SK-N-DZ (cell line): ENCODE measurements at places on chromosomes 6 and 20.
A peak's percentile ranks its signal among the peaks of the same experiment; 100 is the strongest.

GRCh38 chr20:19492687-19493336 lies 265.2 kb upstream of the RIN2 start:
- DNase-seq = peak; percentile 83

GRCh38 chr6:150203871-150204545 lies 61.2 kb downstream of the PPP1R14C start:
- no peak for DNase-seq

DNA sequence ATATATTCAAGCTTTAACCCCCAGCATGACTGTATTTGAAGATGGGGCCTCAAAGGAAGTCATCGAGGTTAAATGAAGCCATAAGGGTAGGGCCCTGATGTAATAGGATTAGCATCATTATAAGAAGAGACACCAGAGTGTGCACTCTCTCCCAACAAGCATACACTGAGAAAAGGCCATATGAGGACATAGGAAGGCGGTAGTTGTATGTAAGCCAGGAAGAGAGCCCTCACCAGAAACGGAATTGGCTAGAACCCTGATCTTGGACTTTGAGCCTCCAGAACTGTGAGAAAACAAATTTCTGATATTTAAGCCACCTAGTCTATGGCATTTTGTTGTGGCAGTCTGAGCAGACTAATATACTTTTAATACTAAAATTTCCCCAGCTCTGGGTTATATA lies 150.1 kb upstream of the STXBP5 start:
- no peak for DNase-seq

DNA sequence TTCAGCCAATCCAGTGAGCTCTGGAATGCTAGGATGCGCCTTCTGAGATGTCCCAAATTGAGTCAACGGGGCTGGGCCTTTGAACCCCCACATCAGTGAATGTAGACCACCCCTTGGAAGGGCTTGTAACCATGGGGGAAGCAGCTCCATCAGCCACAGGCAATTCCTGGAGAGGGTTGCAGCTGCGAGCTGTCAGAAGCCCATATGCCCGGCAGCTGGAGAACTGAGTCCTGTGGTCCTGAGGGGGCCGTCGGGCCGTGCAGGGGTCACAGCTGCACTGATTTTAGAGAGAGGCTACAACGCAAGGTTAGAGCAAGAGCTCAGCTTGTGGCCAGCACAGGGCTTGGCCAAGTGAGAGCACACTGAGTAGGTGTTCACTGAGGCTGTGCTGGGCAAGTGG lies 121.3 kb downstream of the TOX2 start:
- DNase-seq = no peak

DNA sequence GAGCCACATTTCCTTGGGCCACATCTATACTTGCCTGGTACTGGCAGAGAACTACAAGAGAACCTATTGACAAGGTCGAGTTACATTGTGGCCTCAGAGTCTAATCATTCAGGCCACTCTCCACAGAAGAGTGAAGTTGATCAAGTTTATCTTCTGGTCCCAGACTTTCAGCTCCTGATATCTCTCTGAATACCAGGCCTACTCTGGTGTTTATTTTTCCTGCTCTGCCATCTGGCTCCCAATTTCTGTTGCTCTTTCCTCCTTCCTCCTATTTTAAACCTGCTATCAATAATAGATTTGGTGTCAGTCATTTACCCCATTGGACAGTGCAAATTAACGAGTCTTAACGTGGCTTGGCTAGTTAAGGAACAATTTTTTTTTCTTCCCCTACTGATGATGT lies 46.6 kb downstream of the SCGN start:
- DNase-seq = no peak

- no peak for DNase-seq
Observed at GRCh38 chr20:39993742-39994141, 695.3 kb downstream of the MAFB start.

- DNase-seq = no peak
Observed at GRCh38 chr20:56826705-56827665, 197.9 kb downstream of the TFAP2C start.

DNA sequence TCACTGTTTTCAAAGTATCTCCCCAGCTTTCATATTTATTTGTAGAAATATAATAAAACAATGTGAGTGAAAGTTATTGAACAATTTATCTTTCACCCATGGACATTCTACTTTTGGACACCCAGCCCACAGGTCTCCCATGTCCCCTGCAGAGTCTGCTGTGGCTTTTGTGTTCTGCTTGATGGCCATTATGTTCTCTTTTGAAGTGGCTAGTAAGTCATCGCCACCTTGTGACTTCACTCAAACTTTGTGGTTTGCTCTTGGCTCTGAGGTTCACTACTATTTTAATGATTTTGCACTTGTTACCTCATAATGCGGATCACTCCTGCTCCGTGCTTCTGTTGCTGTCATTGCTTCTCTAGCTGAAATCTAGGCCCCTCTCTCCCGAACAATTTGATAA lies 10.2 kb upstream of the DEFB113 start:
- DNase-seq = no peak

DNA sequence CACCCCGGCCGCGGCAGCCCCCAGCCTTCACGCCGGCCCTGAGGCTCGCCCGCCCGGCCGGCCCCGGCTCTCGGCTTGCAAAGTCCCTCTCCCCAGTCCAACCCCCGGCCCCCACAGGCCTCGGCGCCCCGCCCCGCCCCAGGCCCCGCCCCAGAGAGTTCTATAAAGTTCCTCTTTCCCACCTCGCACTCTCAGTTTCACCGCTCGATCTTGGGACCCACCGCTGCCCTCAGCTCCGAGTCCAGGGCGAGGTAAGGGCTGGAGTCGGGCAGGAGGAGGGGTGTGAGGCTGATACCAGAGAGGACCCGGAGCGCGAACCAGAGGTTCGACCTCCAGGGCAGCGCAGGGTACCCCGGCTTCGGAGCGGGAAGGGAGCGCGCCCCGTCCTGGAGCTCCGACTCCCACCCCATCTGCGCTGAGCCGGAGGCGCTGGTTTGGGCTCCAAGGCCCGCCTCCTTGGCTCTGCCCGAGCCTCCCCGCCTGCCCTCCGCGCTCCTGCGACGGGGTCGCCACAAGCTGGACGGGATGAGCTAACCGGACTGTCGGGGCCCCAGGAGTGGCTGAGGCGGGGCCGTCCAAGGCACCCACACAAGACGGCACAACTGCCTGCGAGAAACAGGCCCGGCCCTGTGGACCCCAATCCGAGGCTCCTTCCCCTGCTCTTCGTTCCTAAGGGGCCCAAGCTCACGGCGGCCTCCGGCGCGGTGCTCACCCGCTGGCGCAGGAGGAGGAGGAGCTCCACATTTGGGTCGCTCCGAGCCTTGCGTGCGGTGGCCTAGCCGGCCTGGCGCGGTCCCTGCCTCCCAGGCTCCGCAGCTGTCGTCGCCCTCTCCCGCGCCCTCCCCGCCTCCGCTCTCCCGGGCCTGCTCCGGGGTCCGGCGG lies at the start of gene IRF4:
IRF4 (plus strand) TSS at position 194 of the 882 bp plus-strand sequence. CDS start 1,401 bp downstream, outside the sequence.
- no peak for DNase-seq

DNA sequence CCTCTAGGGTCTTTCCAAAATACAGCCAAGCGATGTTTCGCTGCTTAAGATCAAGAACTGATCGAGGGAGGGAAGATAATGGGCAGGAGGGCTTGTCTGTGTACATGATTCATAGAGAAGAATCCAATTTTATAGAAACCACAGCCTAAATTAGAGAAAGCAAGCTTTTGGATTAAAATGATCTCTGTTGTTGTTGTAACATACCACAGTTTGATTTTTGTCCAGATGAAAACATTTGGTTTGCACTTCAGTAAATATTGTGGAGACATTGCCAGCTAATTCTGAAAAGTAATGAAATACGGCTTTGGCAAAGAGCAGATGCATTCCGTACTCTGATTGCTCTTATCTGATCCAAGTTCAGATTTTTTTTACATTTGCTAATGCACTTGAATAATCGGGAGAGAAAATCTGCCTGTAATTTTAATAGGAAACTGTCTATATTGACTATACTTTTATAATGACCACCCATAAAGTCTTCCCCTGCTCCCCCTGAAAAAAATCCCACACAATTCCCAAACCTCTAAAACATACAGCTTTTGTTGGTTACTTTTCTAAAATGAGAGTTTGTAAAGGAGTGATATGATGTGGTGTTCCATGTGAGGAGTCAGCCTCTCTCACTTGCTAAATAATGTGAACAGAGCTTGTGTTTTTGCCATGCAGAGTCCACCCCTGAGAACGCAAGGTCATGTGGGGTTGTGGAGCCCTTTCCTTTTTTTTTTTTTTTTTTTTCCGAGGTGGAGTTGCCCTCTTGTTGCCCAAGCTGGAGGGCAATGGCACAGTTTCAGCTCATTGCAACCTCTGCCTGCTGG lies 199.9 kb downstream of the DTNBP1 start:
- DNase-seq = peak; percentile 77

GRCh38 chr6:159899994-159900745 lies 9.4 kb downstream of the MAS1 start:
- DNase-seq = no peak

DNA sequence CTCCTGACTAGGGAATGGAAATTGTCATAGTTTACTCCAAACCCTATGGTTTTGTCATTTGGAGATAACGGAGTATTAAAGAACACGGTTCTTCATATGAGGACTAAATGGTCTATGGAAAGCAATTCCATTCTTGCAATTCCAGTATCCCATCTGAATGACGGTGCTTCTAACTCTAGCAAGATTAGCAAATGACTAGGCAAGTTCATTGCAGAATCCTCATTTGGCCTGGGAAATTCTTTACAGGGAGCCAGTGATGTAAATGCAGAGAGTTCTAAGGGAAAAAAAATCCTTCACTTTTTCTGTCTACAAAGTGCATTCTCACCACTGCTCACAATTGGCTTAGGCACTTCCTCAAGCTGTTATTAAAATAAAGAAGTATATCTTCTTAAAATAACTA lies 111.5 kb downstream of the MOXD1 start:
- DNase-seq = no peak

- peak; percentile 36 for DNase-seq
Observed at GRCh38 chr6:90496258-90497016, 90.4 kb downstream of the MAP3K7 start.

DNA sequence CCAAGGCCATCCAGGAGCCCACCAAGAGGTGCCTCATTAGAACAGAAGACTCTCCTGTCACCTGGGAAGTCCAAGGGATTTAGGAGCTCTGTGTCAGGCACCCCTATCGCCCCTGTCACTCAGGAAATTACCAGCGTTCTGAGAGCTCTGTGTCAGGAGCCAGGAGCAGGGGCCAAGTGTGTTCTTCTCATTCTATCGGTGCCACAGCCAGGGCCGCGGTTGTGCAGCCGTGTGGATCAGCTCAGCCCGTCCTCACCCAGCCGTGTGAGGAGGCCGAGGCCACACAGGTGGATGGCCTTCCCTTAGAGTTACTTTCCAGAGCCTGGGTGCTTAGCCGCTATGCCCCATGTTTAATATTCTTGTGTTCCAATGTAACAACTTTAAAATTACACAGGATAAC lies 9.8 kb downstream of the MTG2 start:
- no peak for DNase-seq

DNA sequence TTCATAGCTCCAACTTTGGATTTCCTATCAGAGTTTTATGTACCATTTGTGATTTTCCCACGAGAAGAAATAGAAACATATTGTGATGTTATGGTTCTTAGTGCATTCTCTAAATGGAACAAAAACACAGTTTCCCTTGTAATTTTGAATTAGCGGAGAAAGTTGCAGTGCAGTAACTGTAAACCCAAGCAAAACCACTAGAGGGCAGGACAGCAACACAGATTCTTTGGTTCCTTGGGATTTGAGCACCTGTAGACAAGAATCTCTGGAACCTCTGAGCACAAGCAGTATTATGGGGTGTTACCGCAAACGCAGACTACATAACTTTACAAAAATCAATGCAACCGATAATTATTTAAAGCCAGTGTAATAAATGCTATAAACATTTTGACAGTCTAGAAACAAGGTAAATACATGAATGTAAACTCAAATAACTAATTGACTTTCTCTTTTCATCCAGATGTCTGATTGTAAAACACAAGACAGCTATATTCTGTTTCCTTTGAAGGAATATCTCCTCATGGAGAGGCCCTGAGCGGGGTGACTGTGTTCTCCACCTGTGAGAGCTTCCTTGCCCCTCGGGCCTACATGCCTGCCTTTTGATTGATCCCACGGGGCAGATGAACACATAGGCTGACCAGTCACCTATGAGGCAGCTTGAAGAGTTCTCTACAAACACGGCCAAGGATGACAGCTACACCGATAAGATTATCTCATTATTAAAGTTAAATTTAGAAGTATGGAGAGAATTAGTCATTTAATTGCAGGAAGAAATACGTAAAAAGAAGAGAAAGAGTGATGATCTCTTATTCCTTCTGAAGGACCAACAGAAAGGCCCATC lies 67.5 kb upstream of the COL21A1 start:
- peak; percentile 60 for DNase-seq

DNA sequence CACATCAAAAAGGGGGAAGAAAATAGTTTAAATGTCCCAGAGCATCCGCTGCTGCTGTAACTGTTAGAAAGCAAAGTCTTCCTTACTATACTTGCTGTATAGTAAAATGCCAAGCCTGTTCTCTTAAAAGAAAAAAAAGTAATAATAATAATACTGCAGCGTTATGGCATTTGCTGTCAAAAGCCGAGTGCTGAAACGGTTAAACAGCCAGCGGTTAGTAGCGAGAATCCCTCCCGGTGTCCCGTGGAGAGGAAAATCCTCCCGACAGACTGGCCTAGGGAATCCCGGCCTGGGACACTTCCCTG lies 19.5 kb upstream of the NFATC2 start:
- DNase-seq = no peak

- DNase-seq = no peak
Observed at GRCh38 chr20:48265791-48266190, 480.5 kb upstream of the SULF2 start.

DNA sequence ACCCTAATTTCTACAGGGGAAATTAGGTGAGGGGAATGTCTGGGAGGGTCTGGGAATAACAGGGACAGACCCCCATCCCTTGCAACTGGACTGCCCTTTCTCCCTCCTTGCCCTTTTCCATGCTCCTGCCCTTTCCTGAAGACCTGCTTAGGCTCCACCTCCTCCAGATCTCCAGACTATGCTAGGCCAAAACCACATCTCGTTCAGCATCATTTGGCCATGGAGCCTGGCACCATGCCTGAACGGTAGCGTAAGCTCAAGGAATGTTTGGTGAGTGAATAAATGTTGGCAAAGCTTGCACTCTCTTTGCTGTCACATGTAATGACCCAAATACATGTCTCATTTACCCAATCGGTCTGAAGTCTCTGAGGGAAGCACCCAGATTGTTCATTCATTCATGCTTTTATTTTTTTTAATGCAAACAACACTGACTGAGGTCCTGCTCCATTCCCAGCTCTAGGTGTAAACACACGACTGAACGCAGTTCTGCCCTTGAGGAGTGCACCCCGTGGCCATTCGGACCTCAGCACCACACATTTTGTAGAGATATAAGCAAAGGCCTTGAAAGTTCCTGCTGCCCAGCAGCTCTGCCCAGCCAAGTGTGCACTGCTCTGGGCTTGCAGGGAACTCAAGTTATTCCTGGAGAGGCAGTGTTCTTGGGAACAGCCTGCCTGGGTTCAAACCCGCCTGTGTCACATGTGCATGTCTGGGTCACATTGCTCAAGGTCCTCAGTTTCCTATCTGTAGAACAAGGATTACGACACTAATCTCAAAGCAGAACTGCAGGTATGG lies 1.1 kb upstream of the GRM4 start:
- no peak for DNase-seq

DNA sequence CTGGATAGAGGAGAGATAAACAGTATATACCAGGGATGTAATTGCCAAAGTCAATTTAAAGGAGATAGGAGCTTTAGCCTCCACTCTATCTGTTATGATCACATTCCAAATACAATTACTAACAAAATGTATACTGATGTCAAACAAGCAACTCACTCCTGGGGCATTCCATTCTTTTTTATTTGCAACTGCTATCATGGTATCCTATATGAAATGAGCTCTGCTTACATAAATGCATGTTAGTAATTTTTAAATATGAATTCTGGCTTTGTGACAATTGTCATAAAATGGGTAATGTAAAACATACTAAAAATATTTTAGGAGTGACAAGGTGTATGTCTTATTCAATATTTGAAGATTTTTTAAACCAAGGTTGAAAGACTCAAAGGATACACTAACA lies 751.1 kb downstream of the HACE1 start:
- DNase-seq = no peak
